HT1080 (cell line): ENCODE measurements at places on chromosomes 12 and 14.

DNA sequence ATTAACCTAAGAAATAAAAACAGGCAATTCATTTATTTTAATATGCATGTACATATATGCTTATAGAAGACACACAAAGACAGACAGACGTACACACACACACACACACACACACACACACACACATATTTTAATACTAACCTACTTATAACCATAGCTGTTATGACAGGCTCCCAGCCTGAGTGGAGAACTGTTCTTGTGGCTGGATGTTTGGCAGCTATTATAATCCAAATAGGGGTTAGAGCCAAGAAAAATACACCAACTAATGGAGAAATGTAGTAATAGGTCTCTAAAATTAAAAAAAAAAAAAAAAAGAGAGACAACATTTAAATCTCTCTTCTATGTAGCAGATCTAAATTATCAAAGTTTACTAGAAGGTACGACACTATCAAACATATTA lies 91.8 kb downstream of the SLC41A2 start:
- no peak for DNase-seq

DNA sequence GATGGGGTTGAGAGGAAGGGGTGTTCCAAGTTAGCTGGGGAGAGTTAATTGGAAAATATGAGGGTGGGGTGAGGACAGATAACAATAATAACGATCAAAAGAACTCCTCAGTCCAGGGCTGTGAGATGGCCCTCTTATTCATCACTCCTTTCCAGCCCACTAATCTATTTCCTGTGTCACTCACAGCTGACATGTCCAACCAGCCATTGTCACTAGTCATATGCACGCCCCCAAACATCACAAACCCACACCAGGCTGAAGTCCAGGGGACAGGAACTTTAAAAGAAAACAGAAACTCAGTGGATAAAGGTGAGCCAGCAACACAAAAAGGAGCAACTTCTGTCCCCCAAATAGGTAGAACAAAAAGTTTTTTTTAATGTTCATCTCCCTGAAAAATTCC lies 911 bp downstream of the CALCOCO1 start:
- peak; percentile 36 for DNase-seq

DNA sequence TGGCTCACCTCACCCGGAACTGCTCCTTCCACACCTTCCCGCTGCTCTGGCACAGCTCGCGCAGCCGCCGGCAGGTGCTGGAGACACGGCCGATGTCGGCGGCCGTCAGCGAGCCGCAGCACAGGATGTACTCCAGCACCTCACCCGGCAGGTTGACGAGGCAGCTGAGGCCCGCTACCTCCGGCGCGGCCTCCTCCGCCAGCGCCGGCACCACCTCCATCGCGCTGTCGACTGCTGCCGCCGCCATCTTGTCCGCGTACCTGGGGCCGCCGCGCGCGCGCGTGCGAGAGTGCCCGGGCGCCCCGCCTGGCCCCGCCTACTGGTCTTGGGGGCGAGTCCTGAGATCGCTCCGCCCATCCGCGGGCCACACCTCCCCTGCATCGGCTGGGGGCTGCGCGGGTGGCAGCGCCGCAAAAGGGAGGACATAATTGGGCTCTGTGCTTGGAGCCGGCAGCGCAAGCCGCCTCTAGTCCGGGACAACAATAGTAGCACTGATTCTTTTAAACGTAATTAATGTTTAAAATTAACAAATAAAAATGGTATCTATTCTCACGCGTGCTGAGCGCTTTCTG lies at the start of gene FBXO21:
TSS of gene FBXO21 (minus strand) at position 261 of the 572 bp plus-strand sequence. CDS start at position 247, 14 bp downstream.
- DNase-seq: peak; percentile 76

- no peak for DNase-seq
Measured at GRCh38 chr12:44875954-44876543, at the start of gene NELL2. Gene NELL2 (minus strand): TSS chr12:44876315. CDS start chr12:44875869, 446 bp downstream.

- no peak for DNase-seq
Measured at GRCh38 chr14:68885226-68886108, 92.6 kb upstream of the ZFP36L1 start.

GRCh38 chr14:98965076-98965475 lies 306.9 kb downstream of the BCL11B start:
- no peak for DNase-seq

DNA sequence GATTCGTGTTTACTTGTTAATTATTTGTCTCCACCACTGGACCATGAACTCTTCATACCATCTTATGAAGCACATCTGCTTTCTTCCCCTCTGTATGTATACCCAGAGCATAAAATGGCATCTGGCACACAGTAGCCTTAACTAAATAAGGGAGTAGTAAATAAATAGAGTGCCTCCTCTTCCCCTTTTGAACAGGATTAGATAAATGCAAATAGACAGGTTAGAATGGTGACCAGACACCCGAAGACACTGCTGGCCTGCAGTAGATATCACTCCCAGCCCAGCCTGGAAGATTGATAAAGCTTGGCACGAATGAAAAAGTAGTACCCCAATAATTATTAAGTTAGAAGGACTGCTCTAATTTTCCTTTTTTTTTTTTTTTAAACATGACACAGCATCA lies 6.9 kb downstream of the GALNT4 start:
- no peak for DNase-seq

GRCh38 chr12:15526033-15526432 lies 203.7 kb downstream of the PTPRO start:
- no peak for DNase-seq

DNA sequence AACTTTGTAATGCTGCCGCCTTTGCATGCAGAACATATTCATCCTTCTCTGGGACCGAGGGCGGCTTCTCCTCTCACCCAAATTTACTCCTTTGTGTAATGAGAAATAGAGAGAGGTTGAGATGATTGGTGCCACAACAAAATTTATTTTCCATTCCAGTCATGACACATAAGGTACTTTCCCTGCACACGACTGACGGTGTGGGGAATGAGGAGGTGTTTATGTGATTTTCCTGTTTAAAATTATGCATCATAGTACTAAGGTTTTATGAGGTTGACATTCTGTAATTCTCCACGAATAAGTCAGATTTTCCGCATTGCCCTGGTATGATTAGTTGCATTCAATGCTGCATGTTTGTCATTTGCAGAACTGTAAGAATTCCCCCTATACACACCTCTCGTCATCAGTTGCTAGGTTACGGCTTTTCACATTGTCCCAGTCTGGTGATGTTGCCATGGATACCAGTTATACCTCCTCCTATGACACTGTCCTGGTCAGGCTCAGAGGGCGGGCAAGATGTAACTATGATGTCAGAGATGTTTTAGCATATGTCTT lies 23.1 kb downstream of the BICDL1 start:
- peak; percentile 56 for DNase-seq

- DNase-seq: no peak
Measured at GRCh38 chr12:10101042-10101579, 2.3 kb upstream of the CLEC1A start.

GRCh38 chr14:99516156-99516870 lies 35.1 kb downstream of the CCNK start:
- DNase-seq: no peak

DNA sequence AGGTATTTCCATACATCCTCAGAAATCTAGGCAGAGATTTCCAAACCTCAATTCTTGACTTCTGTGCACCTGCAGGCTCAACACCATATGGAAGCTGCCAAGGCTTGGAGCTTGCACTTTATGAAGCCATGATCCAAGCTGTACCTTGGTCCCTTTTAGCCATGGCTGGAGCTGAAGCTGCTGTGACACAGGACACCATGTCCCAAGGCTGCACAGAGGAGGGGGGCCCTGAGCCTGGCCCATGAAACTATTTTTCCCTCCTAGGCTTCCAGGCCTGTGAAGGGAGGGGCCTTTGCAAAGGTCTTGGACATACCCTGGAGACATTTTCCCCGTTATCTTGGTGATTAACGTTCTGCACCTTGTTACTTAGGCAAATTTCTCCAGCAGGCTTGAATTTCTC lies 110.5 kb downstream of the IGF1 start:
- no peak for DNase-seq

GRCh38 chr12:5083955-5084849 lies 40.5 kb downstream of the KCNA5 start:
- DNase-seq: peak; percentile 71

- no peak for DNase-seq
Measured at GRCh38 chr12:20415028-20415427, 46.7 kb downstream of the PDE3A start.

DNA sequence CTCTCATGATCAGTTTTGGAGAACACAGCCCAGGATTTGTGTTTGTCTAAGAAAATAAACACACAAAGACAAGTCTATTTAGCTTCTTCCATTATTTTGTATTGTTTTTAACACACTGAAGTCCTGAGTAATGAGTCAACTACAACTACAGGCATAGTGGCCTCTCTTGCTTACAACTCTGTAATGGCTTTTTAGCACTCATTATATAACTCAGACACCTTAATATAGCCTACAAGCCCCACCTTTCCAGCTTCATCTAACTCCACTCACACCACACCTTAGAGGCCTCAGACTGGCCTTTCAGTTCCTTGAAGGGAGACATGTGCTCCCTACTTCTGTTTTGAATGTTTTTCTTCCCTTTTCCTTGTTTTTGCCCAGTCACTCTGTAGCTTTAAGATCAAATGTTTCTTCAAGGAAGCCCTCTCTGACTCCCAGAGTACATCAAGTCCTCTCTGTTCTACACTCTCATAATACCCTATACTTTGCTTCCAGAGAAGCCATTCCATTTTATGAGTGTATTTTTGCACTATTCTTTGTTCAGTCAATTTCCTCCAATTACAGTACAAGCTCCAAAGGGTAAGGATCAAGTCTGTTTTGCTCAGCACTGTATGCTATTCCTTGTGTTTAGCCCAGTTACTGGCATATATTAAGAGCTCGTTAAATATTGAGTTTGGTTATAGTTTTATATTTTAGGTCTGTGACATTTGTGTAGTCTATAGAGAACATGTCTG lies 233.6 kb upstream of the ARHGAP5 start:
- no peak for DNase-seq

- DNase-seq: no peak
Measured at GRCh38 chr14:66575939-66576338, 68.0 kb downstream of the GPHN start.
